ENCODE measurements at places on chromosomes 7 and 10. TPM values are rescaled to one million over a fixed set of nuclear protein-coding genes. Genes with fewer than 3 reads are reported as not detected.

- no peak for DNase-seq
Measured at GRCh38 chr10:131982185-131982756, 548 bp upstream of the BNIP3 start.

Gene CYP51A1
- total RNA-seq, result 101 TPM

GRCh38 chr7:28957751-28958234 lies 337 bp downstream of the TRIL start:
- no peak for DNase-seq

Gene LIPM
- total RNA-seq, result not detected

DNA sequence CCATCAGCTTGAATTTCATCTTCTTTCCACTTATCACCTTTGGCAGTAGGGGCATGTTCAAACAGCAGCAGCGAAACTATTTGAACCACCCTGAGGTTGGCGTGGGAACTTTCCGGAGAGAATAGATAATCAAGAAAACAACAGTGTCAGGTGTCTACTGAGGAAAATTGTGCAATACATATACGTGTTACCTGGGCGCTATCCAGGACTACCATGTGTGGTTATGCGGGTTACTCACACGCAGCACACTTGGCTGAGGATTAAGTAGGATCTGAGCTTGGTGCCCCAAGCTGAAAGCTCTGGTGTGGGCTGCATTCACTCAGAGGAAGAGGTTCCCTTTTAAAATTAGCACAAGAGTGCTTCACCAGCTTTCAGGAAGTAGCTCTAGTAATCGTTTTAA lies 8.8 kb upstream of the ABI1 start:
- no peak for DNase-seq

GRCh38 chr10:93481637-93482144 lies 443 bp downstream of the MYOF start:
- DNase-seq, result no peak

Gene DPY19L1
- 29.9 TPM for total RNA-seq

Gene GPR15LG
- not detected for total RNA-seq

DNA sequence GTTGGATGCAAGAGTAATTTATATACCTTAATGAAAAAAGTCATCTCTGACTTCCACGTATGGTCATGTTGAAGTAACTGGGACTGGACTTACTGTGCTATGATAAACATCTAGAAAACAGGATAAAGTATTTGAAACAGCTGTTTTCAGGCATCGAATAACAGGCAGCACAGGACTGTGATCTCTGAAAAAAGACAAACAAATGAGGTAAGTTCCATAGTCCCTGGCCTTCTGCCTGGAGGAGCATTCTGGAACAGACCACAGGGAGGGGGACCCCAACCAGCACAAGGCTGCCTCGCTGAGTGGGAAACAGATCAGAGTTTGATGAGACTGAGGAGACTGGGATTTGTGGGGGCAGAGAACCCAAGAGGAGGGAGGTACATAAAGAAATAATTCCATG lies 89.1 kb upstream of the HABP2 start:
- DNase-seq, result no peak

GRCh38 chr7:77667459-77668086 lies 28.7 kb upstream of the RSBN1L start:
- no peak for DNase-seq

Gene NPC1L1
- 0.45 TPM for total RNA-seq

Gene PTPRZ1
- 8.8 TPM for total RNA-seq

Gene RET
- total RNA-seq, result 0.80 TPM

Gene NODAL
- total RNA-seq, result not detected

Gene EVX1
- total RNA-seq, result not detected

DNA sequence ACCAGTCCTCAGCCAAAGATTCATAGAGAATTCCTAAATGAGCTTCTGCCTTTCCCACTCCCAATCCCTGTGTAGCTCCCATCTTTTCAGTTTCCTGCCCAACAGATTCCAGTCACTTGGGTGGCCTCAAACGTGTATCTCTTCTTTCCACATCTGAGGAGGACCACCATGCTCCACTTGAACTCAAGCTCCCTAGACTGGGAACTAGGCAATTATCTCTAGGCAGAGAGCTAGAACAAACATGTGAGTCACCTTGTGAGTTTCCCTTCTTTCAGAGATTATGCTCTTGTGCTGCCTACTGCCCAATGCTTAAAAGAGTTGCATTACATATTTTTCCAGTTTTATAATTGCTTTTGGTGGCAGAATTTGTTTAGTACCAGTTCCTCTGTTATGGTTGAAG lies 178.0 kb downstream of the MDFIC start:
- DNase-seq, result no peak

DNA sequence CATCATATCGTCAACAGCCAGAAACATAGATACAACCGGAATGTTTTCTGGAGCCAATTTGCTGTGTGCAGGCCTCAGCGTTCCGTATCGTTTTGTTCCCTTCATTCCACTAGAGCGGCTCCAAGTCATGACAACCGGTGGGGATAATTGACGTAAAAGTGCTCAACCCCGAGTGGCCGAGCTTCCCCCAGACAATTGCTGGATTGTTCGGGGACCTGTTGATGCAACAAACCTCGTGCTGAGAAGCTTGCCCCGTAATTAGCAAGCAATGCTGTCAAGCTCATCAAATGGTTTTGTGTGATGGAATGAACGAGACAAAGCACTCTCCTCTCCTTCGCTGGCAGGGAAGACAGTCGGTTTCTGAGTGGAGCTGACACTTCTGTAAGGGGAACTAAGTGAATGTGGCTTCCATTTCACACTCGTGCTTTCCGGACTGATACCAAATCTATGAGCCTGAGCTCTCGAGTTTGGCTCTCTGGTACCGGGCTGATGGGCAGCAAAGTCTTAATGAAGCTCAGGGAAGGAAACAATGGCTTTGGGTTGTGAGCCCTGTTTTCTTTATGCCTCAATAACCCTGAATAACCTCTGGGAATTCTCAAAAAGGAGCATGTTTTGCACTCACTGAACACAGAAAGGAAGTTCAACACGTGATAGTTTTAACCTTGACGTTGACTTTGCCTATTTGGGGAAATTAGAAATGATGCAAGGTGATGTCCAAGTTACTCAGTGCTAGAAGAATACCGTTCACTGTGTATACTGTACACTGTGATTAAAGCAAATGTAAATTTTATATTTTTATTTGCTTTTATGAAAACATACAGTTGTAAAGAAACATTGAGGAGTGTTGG lies 220.5 kb downstream of the BAMBI start:
- DNase-seq, result no peak

DNA sequence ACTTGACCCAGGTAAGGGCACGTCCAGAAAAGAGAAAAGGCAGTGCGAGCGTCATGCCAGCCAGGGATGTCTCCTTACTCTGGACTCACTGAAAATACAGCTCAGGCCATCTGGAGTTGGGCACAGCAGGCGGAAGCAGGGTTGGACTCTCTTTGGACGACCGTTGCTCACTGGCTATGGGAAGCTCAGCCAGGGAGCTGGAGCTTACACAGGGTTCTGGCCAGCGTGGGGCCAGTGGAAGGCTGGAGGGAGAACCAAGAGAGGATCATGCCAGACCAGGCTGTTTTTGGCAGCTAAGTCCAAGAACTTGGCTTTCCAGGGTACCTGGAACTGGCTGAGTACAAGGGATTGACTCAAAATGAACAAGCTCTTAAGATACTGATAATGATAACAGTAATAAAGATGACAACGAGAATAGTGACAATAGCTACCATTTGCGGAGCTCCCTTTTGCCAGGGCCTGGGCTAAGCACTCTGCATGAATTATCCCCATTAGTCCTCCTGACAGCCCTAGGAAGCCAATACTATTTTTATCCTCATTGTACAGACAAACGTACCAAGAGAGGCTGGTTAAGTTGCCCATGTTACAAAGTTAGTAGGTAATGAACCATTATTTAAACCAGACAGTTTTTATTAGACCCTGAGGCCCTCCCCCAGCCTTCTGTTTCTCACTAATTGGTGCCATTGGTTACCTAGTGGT lies 177.6 kb downstream of the PTPN20 start:
- DNase-seq, result no peak

DNA sequence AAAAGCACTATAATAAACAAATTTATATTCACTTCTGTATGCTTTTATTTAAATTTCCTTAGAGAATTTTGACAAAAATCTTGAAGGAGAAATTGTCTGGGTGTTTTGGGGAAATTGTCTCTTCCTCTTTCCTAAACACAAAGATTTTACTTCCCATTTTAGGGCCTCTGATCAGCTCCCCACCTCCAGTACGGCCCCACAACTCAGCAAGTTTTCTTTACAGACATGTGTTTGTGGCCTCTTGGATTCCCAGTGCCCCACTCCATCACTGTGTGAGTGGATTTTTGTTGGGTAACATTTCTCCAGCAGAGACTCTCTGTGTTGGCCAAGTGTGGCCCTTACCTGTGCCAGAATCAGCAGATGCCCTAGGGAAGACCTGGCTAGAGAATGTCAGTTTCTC lies 182.8 kb upstream of the CDC14C start:
- no peak for DNase-seq

Gene ATG9B
- total RNA-seq, result 0.67 TPM

- no peak for DNase-seq
Measured at GRCh38 chr10:6101181-6101580, 12.3 kb downstream of the RBM17 start.

Gene HTR5A
- total RNA-seq, result not detected

- DNase-seq, result no peak
Measured at GRCh38 chr7:28579571-28579970, 167.3 kb downstream of the CREB5 start.

DNA sequence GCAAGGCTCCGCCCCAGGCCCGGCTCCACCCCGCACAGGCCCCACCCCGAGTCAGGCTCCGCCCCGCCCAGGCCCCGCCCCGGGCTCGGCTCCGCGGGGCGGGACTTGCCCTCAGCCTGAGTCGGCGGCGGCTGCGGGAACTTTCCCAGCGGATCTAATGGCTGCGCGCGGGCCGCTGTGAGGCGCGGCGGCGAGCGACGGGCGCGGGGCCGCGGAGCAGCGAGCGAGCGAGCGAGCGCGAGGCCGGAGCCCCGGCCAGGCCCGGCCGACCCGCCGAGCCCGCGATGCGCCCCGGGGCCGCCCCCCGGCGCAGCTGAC lies at the start of gene INPP5A:
INPP5A (plus strand) TSS at position 104 of the 318 bp plus-strand sequence. CDS start 310 bp downstream, outside the sequence.
- no peak for DNase-seq

Gene MEST
- 72.0 TPM for total RNA-seq

- DNase-seq, result no peak
Measured at GRCh38 chr10:116970050-116970449, 34.9 kb downstream of the SHTN1 start.

Gene ZNF365
- total RNA-seq, result 0.18 TPM

- DNase-seq, result no peak
Measured at GRCh38 chr7:19623676-19624075, 85.2 kb downstream of the POLR1F start.

DNA sequence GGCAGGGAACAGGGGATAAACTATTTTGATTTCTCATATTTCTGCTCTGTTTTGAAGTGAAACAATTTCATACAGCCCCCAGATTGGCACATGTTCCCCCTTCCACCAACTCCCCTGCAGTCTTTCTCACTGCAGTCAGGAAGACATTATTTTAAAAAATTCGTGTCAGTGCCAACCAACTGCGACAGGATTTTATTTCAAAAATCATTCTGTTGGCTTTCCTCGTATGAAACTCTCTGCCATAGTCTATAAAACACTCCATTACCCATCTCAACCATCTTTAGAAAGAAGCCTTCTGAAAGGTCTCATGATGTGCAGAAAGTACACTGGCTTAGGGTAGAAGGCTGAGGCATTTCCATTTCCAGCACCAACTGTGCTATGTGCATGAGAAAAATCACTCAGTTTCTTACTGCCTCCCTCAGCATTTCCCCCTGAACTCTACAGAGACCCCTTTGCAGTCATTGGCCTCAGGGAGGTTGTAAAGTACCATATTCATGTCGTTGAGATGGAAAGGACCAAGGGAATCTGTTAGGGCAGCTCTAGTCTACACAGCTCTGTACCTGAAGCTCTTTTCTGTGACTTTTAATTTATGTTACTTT lies 46.9 kb downstream of the STEAP1B start:
- DNase-seq, result no peak

DNA sequence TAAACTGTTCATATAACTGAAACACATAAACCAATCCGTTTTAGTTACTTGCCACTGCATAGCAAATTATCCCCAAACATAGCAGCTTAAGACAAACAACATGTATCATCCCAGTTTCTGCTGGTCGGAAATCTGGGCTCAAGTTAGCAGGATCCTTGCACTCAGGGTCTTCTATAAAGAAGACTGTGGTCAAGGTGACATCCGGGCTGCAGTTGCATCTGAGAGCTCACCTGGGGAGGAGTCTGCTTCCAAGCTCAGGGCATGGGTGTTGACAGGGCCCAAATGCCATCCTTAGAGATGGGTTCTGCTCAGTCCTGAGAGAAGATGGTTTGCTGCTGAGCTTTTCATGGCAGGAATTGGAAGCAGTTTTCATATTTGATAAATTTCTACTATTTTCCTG lies 431.2 kb downstream of the PAXIP1 start:
- DNase-seq, result no peak

GRCh38 chr10:20625868-20626267 lies 271.2 kb downstream of the NEBL start:
- DNase-seq, result no peak

GRCh38 chr7:143261901-143262300 lies 1.3 kb upstream of the GSTK1 start:
- no peak for DNase-seq

Gene MACC1
- 0.98 TPM for total RNA-seq

- DNase-seq, result no peak
Measured at GRCh38 chr7:77537778-77538280, 734 bp downstream of the PTPN12 start.

DNA sequence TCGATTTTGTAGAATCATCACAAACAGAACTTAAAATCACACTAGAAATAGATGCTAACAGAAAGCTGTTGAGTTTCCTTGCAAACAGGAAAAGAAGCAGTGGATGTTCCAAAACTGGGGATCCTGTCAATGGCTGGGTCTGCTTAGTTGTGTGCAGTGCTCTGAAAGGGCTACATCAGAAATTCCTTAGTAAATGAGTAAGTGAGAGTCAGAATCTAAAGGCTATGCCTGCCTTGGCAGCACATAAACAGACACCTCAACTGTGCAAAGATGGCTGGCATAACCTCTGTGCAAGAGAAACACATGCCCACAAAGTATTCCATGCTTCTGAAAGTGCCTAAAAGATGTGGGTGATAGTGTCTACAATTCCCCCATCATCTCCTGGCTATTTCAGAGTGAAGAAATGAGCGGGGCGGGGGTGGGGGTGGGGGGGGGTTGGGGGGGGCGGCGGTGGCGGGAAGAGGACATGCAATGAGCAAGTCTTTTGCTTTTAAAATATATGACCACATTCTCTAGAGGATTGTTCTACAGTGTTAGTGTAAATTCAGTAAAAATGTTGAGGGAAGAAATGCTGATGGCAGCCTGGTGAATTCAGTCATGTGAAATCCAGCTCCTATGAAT lies 138.1 kb upstream of the LAMB4 start:
- no peak for DNase-seq

GRCh38 chr10:6579183-6579903 lies 733 bp downstream of the PRKCQ start:
- no peak for DNase-seq
